NK-92 treated with Interleukin-12 subunit alpha and Interleukin-12 subunit beta, amount 100 ng/mL, for 24 hours (cell line): ENCODE measurements at places on chromosomes 6 and 20.

GRCh38 chr6:111725446-111726112, 119.9 kb upstream of the TRAF3IP2 start:
- no peak for DNase-seq

GRCh38 chr6:158266131-158266530, 46.1 kb upstream of the TULP4 start:
- DNase-seq, result no peak

- no peak for DNase-seq
Observed at GRCh38 chr20:64237316-64237715, 18.2 kb upstream of the PCMTD2 start.

GRCh38 chr6:91483415-91484105, 896.7 kb upstream of the MAP3K7 start:
- no peak for DNase-seq

DNA sequence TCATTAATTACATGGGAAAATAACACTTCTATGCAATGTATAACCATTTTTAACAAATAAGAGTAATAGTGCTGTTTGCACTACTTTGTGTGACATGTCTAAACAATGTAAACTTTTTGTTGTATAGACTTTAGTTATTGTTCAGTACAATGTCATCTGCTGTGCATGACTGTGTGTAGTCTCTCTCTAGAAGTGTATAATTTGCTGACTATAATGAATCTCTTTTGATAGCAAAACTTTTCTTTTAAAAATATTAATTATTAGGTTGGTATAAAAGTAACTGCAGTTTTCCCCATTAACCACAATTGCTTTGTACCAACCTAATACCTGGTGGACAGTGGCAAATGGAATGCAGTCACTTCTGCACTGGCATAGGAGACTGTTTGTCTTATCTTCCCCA, 124.2 kb upstream of the SGK1 start:
- no peak for DNase-seq

GRCh38 chr6:170025935-170026750, 264.7 kb downstream of the DLL1 start:
- DNase-seq, result no peak

DNA sequence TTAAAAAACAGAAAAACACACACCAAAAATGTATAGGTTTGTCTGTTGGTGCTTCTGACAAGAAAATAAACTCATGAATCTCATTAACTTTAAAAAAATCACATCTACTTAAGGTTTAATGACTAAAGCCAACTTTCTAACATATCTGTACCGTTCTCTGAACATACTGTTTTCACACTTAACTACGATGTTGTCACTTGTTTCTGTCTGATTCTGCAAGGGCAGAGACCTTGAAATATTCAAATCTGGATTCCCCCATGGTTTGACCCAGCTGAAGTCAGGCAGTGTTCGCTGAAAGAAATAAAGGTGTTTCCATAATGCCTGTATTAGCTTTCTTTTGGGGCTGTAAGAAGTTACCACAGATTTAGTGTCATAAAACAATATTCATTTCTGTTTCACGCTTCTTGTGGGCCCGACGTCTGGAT, 2.7 kb upstream of the ASXL1 start:
- no peak for DNase-seq

DNA sequence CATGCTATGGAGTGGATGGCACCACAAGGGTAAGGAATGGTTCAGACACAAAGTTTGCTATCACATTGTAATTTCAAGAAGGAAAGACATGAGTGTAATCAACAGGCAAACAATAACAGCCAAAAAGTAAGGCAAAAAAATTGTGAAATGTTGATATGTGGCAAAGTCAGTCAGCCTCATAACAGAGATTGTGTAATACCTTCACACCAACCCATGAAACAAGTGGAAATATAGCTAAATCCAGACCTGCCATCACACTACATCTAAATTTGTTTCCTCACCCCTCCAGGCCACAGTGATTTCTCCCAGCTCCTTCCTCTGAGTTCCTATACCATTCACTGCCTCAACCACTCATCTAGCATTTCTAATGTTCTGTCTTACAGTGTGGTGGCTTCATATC, 37.3 kb downstream of the SIM1 start:
- no peak for DNase-seq

DNA sequence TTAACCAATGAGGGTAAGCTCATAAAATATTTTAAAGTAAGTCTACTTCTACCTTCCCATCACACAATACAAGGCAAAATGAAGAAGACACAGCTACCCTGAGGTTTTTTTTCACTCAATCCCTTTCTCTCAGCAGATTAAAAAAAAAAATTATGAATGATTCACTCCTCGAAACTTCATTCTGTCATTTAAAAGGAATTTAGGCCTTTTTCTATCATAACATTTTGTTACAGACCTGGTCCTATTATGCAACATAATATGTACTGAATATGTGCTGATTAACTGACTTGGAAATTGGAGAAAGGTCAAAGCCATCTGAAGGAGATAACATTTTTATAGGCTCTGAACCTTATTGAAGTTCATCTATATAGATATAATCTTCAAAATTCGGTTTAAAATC, 45.5 kb downstream of the PRL start:
- DNase-seq, result no peak

- DNase-seq, result no peak
Observed at GRCh38 chr6:30325150-30325872, 1.4 kb upstream of the TRIM39 start.

- no peak for DNase-seq
Observed at GRCh38 chr6:47000842-47001241, 41.3 kb downstream of the ADGRF1 start.

DNA sequence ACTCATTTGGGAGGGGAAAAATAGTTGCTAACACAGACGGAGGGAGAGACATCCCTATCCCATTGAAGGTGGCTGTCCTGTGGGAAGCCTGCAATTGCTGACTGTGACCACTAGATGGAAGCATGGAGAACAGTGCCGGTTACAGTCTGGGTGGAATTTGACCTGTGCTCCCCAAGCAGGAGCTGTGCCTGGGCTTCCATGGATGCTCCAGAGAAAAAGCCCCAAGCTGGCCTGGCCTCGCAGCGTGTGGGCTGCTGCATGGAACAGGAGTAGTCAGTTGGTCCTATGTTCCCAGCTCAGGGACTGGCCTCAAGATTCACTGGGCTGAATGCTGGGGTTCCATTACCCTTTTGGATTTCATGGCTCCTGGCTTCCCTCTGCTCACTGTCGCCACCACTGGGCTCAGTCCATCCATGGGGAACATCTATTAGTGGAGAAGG, 116.3 kb upstream of the CHD6 start:
- no peak for DNase-seq

DNA sequence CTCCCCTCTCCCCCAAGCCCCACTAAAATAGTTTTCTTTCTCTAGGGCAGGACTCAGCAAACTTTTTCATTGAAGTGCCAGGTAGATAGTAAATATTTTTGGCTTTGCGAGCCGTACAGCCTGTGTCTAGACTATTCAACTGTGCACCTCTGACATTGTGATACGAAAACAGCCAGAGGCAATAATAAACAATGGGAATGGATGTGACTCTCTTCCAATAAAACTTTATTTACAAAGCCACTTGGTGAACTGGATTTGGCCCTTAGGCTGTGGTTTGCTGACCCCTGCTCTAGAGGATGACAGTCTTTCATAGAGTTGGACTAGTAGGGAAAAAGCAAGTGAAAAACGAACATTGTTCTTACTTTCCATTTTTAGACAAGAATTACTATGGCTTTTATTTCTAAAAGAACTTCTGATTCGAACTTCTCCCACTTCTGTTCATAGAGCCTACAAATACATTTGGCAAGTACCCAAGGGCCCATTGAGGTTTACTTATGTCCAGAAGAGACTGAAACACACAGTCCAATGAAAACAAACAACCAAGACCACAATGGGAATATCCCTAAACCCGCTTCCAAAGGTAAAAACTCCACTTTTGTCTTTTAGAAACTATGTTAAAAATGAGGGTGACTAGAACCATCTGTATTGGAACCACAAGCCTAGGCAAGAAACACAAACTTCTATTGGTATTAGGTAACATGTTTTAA, 46.4 kb upstream of the CDKAL1 start:
- DNase-seq, result no peak
